ENCODE measurements at places on chromosomes 4 and X.

- DNase-seq: no peak
These were observed 80.7 kb upstream of the IGFBP7 start for GRCh38 chr4:57190601-57191481.

DNA sequence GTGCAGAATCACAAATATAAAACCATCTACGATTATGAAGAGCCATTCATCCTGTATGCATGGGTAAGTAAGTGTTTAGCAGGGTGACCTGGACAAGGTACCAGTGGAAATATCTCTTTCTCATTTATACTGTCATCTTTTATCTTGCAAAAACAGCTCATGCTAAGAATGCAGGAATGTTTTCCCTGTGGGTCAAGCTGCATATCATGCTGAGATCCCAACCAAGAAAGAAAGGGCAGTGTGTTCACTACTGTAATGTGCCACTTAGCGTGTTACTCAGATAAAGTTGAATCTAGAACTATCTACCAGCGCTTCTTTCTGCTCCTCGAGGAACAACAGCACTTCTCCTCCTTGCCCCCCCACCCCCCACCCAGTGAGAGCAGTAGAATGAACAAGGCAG lies 212.7 kb upstream of the TBL1X start:
- DNase-seq: no peak

GRCh38 chrX:5180135-5180741 lies 1048.4 kb downstream of the NLGN4X start:
- DNase-seq: no peak

- peak; percentile 76 for DNase-seq
These were observed 31.1 kb downstream of the CCKAR start for GRCh38 chr4:26459054-26459755.

- DNase-seq: no peak
These were observed 80.5 kb upstream of the ADGRA3 start for GRCh38 chr4:22596409-22596808.

Measured in kidney glomerular epithelial cell (primary cell).